ENCODE measurements at places on chromosomes 13 and 19.

DNA sequence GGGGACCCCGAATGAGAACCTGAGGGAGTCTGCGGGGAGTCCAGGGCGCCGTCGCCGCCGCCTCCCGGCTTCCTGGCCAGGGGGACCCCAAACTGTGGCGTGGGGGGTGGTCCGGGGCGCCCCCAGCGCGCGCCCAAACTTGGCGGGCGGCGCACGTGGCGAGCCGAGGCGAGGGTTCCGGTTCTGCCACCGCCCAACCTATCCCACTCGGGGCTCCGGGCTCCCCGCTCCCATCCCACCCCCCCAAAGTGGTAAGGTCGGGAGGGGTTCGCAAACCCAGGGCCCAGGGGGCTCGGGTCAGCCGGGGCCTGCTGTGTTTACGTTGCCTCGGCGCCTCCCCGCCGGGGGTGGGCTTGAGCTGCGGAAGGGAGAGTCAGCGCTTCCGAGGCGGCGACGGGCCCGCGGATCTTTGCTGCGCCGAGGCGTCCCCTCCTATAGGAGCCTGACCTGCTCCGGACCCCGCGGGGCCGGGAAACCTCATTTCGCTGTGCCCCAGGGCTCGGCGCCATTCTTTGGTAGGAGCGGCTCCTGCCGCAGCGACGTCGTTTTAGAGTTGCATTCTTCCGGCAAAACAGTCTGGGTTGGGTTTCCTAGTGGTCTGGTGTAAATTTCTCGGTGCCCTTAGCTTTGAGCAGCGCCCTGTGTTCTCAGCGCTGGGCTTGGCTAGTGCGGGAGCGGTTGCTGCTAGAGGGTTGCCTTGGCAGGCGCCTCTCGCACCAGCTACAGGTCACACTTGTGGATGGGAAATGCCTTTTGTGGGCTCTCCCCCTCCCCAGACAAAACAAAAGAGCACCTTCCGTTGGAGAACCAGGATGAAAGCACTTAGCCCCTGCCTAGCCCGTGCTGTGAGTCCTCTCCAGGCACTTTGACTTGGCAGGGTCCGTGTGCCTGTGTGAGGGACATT lies 1.2 kb downstream of the DAZAP1 start:
- DNase-seq, result peak; percentile 69

- DNase-seq, result no peak
Measured at GRCh38 chr13:47671776-47672175, 329.3 kb downstream of the SUCLA2 start.

GRCh38 chr13:48797127-48797526 lies 143.4 kb downstream of the CYSLTR2 start:
- no peak for DNase-seq

- no peak for DNase-seq
Measured at GRCh38 chr19:2554856-2555255, 78.9 kb downstream of the GADD45B start.

- no peak for DNase-seq
Measured at GRCh38 chr13:33110386-33110712, 94.1 kb downstream of the KL start.

DNA sequence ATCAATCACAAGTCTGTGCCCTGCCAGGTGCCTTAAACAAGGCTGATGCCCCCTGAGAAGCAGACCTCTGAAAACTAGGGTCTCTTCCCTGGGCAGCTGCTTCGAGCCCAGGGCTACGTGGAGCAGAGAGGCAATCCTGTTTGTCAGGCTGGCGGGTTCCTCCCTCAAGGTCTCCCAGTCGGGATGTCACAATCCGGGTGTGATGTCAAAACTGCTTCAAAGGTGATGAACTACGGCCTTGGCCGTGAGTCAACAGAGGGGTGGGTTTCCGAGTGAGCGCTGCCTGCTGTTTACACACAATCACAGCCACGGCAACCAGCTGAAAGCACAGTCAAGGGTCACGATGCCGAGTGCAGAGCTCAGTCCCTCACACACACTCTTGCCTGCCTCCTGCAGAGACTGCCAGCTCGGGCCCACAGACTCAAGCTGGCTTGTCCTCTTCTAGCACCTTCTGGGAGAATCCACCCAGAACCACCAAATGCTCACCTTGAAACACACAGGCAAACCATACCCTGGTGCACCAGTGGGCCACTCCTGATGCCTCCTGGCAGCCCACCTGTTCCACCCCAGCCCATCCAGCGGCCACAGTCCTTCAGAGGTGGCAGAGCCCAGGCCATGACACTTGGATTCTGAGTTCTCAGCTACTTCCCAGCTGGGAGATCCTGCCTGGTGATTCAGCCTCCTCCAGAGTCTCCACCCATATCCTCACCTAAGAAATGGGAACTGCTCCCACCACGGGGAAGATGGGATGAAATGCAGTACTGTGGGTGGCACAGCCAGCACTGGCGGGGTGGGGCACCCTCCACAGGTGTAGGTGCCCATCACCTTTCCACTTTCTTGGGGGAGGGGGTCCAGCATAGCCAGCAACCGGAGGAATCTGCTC lies 6.8 kb downstream of the ELL start:
- no peak for DNase-seq

- no peak for DNase-seq
Measured at GRCh38 chr13:95533545-95534160, 18.9 kb upstream of the CLDN10 start.

DNA sequence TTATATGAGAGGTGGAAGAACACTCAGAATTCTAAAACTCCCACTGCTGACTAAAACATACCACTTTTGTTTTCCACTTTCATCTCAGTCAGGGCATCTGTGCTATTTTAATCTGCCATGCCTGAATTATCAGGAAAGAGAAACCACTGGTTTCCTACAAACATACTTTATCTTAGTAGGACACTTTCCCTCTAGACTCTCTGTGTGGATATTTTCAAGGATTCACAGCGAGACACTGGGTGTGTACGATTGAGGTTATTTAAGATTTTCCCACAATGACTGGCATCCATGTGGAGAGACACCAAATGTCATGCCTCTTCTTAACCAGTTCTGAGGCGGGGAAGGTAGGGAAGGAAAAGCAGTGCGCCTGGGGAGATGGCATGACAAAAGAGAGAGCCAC lies 212.2 kb downstream of the ENOX1 start:
- no peak for DNase-seq

DNA sequence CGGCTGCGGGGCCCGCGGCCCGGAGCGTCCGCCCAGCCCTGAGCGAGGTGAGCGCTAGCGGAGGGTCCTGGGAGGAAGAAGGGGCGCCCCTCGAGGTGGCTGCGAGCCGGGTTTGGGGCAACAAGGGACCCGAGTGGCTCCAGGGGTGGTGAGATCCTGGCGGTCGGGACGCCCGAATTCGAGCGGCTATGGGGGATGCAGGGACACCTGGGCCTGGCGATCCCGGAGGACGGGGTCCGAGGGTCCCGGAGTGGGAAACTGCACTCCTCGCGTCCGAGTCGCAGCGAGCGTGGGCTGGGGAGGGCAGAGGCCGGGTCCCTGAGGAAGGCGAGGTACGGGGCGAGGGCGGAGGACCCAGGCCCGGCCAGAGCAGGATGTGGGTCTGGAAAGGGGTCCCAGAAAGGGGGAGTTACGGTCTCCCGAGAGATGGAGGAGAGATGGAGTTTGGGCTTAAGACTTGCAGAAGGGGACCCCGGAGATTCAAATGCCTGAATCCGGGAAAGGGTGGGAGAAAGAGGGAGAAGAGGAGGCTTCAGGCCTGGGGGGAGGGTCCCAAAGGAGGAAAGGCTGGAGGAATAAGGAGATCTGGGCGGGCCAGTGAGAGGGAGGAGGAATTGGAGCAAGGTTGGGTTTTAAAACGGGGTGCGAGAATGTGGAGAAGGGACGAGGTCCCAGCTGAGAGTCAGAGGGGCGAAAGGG lies 542 bp downstream of the CACNG7 start:
- no peak for DNase-seq

DNA sequence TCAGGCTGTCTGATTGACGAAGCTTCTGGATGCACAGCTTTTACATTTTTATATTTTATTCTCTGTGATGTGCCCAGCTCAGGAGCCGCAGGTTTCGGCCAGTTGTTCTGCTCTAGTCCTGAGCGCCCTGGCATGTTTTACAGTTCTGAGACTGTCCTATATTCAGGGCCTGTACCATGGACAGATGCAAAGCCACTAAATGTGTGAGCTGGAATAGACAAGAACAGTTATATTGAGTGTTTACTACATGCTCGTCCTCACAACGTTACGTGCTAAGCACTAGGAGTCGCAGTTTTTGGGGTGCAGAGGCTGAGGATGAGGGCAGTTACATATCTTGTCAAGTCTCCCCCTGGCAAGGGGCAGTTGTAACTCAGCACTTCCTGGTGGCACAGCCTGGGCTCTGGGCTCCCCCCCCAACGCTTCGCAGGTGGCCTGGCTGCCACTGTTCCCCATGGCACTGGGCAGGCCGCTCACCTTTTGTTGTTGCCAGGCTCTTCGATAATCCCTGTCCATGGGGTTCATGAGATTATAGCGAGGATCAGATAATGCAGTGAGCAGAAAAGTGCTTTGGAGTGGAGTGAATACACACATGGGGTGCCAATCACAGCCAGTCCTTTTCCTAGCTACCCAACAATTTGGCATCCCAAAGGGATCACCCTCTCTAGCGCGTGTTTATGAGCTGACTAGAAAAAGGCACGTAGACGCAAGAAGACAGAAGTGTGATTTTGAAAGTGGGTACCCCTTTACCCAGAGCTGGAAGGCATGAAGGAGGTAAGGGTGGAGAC lies 23.5 kb downstream of the ARL11 start:
- DNase-seq, result no peak

DNA sequence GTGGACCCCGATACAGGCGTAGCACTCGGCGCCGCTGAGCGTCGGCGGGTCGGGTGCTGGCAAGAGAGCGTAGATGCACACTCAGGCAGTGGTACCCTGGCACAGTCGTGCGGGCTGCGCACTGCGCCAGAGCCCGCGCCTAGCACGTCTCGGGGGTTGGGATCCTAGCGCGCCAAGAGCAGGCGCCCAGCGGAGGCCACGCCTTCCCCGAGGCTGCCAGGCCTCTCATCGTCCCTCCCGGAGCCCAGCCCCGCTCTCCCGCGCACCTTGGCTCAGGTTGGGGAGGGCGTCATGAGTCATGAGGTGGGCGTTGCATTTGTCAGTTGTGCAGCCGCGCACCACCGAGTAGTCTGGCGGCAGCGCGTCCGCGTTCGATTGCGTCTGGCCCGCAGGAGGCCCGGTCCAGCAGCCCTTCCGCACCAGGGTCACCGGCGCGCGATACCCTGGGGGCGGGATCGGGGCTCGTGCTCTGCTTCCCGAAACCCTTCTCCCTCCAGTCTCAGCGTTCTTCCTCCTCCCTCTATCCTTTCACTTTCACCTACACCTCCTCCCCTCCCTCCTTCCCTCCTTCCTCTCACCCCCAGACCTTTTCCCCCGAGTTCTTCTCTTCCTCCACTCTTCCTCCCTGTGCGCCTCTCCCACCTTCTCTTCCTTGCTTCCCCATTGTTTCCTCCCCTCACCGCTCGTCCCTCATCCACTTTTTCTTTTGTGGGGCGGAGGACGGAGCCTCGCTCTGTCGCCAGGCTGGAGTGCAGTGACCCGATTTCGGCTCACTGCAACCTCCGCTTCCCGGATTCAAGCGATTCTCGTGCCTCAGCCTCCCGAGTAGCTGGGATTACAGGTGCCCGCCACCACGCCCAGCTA lies 3.5 kb downstream of the LYPD5 start:
- peak; percentile 69 for DNase-seq

DNA sequence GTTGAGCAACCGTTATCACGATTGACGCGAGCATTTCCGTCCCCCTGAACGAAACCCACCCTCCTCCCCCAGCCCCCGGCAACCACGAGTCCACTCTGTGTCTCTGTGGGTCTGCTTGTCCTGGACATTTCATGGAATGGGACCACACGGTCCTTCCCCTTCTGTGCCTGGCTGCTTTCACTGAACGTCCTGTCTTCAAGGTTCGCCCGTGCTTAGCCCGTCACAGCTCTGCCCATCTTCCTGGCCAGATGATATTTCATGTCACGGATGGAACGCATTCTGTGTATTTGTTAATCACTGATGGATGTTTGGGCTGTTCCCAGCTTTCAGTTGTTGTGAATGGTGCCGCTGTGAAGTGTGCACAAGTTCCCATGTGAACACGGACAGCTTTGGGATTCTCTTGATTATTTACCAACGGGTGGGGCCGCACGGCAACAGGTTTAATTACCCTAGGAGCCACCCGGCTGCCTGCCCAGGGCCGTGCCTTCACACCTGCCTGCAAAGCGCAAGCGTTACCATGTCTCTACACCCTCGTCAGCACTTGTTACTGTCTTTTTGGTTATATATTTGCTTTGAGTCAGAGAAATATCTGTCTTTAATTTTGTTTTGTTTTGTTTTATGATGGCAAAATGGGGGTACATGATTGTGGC lies 42.5 kb downstream of the RASA3 start:
- DNase-seq, result no peak

DNA sequence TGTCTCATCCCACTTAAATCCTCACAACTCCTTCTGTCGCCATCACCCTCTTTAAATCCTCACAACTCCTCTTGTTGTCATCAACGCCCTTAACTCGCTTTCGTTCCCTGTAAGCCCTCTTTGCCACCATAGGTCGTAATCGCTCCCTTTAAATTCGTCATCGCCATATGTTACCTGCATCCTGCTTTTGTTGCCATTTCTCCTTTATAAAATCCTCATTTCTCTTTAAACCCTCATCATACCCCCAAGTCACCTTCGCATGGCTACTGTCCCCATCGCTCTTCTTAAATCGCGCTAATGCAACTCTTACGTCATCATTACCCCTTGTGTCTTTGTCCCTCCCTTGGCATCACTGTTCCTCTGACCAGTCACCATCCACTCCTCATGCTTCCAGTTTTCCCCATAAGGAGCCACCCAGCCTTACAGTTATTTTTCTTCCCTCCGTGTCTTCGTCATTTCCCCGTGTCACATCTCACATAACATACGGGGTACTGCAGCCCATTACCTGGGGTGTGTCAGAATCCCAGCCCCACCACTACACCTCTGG lies 539 bp downstream of the PLD3 start:
- DNase-seq, result no peak

DNA sequence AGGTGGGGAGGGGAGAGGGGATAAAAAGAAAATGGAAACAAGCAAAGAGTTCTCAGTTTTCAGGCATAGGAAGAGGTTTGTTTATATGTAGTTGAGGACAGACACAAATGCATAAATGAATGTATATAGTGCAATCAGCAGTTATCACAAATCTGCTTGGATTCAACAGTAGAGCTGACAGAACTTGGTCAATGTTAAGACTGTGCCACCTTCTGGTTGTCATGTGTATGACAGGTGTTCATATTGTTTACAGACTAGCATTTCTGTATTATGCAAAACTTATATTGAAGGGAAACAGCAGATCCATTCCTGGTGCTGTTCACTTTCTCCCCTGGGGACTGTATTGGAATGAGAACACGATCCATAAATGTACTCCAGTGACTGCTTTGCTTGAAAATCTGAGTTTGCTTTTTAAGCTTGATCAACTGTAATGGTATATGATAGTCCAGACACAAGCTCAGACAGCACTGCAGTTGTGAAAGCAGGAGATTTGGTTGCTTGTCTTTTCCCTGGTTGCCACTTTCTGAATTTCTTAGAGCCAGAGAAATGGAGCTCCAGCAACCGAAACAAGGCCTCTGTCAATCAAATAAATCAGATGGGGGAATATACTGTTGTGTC lies 319.5 kb upstream of the OBI1 start:
- DNase-seq, result no peak

- peak; percentile 51 for DNase-seq
Measured at GRCh38 chr19:4597975-4598671, 38.6 kb upstream of the SEMA6B start.

GRCh38 chr13:79429309-79429708 lies 23.3 kb upstream of the RBM26 start:
- DNase-seq, result no peak

GRCh38 chr13:109788372-109789111 lies 2.2 kb upstream of the IRS2 start:
- no peak for DNase-seq

- no peak for DNase-seq
Measured at GRCh38 chr13:29496241-29496712, 99.2 kb downstream of the SLC7A1 start.

GRCh38 chr13:70534466-70534865 lies 426.2 kb upstream of the KLHL1 start:
- no peak for DNase-seq

Measured in activated T-cell treated with anti-CD3 and anti-CD28 coated beads, Interleukin-2, amount 50 U/mL, for 1 hour (primary cell).